Stimulated activated CD8-positive, alpha-beta memory T cell treated with anti-CD3 and anti-CD28 coated beads, Interleukin-7, amount 100 ng/mL, for 1 hour (primary cell): ENCODE measurements at places on chromosomes 13 and 19.

GRCh38 chr13:39282400-39282972 lies 244.2 kb downstream of the NHLRC3 start:
- no peak for DNase-seq

GRCh38 chr19:29383696-29384095 lies 142.1 kb upstream of the VSTM2B start:
- no peak for DNase-seq

DNA sequence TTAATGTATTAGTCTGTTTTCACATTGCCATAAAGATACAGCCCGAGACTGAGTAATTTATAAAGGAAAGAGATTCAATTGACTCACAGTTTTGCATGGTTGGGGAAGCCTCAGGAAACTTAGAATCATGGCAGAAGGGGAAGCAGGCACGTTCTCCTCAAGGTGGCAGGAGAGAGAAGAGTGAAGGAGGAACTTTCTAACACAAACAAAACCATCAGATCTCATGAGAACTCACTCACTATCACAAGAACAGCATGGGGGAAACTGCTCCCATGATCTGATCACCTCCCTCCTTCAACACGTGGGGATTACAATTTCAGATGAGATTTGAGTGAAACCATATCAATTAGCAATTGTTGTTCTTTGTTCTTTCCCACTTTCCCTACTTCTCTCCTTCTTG lies 689.0 kb upstream of the SLITRK1 start:
- DNase-seq = no peak

DNA sequence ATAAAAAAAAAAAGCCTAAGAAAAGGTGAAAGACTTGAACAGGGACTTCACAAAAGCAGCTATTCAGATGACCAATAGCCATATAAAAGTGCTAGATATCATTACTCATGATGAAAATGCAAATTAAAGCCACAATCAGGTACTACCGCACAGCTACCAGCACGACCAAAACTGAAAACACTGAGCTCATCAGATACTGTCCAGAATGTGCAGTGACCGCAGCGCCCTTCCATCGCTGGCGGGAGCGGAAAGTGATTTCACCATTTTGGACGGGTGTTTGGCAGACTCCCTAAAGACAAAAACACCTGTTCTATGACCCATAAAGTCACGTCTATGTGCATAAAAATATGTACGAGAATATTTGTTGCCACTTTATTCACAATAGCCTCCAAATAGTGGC lies 60.7 kb downstream of the SLC6A16 start:
- no peak for DNase-seq

- DNase-seq = no peak
These were observed 20.4 kb downstream of the LMTK3 start for GRCh38 chr19:48490981-48491792.

- no peak for DNase-seq
These were observed 524.7 kb downstream of the MYO16 start for GRCh38 chr13:109154146-109154545.

GRCh38 chr19:45121827-45122345 lies 28.9 kb downstream of the PPP1R37 start:
- DNase-seq = no peak

DNA sequence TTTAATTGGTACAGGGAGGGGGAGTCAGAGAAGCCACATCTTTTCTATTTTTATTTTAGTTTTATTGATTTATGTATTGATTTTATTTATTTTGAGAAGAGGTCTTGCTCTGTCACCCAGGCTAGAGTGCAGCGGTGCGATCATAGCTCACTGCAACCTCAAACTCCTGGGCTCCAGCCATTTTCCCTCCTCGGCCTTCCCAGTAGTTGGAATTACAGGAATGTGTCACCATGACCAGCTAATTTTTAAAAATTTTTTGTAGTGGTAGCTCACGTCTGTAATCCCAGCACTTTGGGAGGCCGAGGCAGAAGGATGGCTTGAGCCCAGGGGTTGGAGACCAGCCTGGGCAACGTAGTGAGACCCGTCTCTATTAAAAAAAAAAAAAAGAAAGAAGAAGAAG lies 4.1 kb downstream of the IL27RA start:
- no peak for DNase-seq

DNA sequence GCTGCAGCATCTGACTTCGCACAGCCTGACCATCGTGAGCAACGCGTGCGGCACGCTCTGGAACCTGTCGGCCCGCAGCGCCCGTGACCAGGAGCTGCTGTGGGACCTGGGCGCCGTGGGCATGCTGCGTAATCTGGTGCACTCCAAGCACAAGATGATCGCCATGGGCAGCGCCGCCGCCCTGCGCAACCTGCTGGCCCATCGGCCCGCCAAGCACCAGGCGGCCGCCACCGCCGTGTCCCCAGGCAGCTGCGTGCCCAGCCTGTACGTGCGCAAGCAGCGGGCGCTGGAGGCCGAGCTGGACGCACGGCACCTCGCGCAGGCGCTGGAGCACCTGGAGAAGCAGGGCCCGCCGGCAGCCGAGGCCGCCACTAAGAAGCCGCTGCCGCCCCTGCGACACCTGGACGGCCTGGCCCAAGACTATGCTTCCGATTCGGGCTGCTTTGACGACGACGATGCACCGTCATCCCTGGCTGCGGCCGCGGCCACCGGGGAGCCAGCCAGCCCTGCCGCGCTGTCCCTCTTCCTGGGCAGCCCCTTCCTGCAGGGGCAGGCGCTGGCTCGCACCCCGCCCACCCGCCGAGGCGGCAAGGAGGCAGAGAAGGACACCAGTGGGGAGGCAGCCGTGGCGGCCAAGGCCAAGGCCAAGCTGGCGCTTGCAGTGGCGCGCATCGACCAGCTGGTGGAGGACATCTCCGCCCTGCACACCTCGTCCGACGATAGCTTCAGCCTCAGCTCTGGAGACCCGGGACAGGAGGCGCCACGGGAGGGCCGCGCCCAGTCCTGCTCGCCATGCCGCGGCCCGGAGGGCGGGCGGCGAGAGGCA lies 13.6 kb downstream of the C19orf25 start:
- DNase-seq = no peak

DNA sequence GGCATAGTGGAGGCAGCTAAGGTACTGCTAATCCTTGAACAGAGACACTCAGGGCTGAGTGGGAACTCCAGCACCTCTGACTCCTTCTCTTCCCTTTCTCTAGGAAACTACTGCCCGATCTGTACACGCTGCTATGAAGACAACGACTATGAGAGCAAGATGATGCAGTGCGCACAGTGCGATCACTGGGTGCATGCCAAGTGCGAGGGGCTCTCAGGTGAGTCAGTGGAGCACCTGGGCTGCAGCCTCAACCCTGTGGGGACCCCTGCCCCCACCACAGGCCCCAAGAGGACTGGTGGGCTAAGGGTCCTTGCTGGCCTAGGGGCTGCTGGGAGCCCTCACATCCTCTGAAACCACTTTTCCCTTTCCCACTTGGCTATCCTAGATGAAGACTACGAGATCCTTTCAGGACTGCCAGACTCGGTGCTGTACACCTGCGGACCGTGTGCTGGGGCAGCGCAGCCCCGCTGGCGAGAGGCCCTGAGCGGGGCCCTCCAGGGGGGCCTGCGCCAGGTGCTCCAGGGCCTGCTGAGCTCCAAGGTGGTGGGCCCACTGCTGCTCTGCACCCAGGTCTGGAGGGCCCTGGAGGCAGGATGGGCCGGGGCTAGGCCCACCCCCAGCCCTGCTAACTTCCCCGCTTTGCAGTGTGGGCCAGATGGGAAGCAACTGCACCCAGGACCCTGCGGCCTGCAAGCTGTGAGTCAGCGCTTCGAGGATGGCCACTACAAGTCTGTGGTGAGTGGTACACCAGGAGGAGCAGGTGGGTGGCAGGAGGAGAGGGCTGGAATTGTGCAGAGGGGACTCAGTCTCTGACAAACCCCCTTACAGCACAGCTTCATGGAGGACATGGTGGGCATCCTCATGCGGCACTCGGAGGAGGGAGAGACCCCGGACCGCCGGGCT lies 9.5 kb downstream of the KMT2B start:
- no peak for DNase-seq

DNA sequence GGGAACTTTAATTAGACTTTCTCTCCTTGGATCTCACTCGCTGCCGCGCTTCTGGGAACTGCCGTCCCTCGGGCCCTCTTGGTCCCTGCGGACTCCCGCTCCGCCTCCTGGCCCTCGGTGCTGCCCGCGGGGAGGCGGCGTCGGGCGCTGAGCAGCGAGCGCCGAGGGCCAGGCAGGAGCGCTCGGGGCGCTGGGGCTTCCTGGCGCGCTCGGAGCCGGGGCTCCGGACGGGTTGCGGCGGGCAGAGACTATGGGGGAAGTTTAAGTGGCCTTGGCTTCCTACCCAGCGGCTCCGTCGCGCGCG lies 704 bp downstream of the CHST8 start:
- DNase-seq = no peak

- no peak for DNase-seq
These were observed 21.2 kb downstream of the DEDD2 start for GRCh38 chr19:42196011-42197001.

GRCh38 chr19:45607071-45608029 lies 5.3 kb upstream of the GPR4 start:
- no peak for DNase-seq

DNA sequence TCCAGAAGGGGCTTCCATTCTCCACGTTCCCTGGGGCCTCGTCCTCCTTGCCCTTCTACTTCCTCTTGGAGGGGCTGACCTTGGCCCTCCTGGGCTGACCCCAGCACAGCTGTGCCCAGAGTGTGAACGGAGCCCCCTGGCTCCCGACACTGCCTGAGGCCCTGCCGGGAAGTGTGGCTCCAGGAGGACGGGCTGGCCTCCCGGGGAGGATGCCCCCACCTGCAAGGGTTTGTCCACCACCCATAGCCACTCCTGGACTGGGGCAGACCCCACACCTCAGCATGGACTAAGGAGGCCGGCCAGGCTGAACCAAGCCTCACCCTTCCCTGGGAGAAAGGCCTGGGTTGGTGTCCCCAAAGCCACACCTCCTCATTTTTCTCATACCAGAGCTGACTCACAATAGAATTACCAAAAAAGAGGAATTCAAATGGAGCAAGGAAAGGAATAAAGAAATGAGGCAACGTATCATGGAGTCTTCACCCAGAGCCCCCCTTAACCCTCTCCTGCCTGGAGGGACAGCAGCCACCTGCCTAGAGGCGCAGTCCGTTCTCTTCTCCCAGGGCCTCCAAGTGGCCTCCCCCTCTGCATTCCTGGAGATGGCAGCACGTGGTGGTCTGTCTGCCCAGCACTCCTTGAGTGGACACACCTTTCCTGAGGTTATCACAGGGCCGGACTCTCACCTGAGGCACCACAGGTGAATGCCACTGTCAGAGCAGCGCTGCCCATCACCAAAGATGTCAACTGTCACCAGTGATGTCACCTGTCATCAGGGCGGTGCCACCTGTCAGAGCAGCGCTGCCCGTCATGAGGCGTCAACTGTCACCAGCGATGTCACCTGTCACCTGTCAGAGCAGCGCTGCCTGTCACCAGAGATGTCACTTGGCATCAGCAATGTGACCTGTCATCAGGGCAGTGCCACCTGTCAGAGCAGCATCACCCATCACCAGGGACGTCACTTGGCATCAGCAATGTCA lies 3.1 kb upstream of the C13orf46 start:
- no peak for DNase-seq

GRCh38 chr19:51915324-51915867 lies 10.6 kb upstream of the ZNF649 start:
- DNase-seq = no peak

DNA sequence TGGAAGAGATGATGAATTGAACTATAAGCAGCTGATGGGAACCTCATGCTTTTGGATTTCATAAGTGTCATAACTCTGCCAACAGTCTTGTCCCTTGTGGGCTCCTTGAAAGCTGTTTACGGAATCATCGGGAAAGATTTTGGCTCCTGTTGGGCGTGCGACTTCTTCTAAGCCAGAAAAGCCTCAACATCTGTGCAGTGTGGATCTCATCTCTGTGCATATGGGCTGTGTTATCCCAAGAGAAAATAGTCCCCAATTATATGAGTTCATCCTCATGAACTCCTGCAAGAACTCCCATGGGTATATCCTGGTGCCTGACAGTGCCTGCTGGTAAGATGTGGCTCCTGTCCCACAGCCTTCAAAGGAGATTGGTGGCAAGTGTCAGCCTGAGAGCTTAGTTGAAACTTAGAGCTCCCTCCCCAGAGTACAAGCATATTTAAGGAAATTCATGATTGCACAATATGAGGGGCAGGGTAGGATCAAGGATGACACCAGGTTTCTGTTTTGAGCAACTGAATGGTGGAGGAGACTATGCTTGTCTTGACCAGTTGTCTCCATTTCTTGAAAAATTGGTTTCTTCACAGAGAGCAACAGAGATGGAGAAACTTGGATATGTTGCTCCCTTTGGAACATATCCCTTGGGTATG lies 243.5 kb downstream of the ITGBL1 start:
- DNase-seq = no peak

- no peak for DNase-seq
These were observed 372 bp downstream of the DNAAF3 start for GRCh38 chr19:55165952-55166529.

- DNase-seq = no peak
These were observed 28.0 kb downstream of the ZSWIM4 start for GRCh38 chr19:13823256-13823655.

DNA sequence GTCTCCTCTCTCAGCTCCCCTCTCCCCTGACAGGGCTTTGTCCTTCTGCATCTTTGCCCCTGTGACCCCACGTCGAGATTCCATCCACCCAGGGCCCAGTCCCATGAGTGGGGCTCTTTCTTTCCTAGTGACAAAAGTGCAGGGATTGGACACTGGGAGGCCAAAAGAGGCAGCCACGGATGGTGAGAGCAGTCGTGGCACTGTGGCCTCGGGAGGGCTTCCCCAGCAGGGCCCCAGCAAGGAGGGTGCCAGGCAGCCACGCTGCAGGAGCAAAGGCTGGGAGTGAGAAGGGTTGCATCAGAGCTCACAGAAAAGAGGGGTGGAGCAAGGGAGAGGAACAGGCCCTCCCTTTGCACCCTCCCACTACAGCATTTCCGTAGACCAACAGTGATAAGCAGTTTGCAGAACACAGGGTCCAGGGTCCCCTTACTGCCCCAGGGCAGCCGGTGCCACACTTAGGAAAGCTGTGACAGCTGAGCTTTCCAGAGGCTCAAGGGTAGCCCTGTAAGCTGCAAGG lies 4.9 kb downstream of the ZSCAN1 start:
- DNase-seq = no peak

DNA sequence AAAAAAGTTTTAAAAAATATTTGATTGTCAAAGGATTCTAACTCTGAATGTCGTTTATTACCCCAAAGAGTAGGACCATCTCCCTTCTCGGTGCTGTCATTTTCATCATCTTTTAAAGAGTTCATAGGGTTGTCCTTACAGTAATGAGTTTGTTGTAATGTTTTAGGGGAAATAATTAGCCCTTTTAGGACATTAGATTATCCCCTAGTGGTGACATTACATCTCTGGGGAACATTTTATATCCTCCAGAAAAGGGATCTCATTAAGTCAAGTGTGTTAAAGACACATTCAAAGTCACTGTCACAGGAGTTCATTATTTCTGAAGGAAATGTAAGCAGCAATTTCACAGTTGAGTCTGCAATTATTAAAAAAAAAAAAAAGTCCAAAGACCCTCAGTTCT lies 99.3 kb upstream of the GJB6 start:
- no peak for DNase-seq

DNA sequence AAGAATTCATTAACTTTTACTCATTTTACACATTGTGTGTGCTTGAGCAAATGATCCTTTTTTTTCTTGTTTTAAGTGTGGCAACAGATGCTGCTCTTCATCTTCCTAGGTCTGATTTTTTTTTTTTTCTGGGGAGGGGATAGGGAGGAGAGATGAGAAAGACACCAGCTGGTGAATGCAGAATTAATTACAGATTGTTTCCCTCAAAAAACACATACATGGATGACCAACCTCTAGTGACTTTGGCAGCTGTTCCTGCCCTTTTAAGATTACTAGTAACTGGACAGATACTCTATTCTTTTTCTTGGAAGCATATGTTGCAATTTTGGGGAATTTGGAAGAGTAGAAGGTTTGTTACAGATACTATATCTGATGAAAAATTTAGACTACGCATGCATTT lies 103.6 kb upstream of the MYO16 start:
- DNase-seq = no peak
